GM13976 (cell line): ENCODE measurements at places on chromosomes 1 and 21.

DNA sequence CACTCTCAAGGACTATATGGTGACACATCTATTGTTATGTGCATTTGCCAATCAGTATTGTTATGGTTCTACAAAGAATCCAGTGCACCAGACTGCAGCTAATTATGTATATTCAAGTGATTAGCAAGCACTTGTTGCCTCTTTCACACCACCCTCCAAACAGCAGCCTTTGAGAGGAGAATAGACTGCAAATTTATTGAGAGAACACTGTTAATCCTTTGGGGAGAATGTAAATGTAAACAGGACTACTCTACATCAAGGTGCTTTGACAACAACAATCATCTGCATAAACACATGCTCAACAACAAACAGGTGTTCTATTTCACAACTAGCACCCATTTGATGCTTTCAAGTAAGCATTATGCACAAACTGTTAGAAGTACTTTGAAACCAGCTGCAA, 117.4 kb downstream of the AKT3 start:
- DNase-seq = no peak

DNA sequence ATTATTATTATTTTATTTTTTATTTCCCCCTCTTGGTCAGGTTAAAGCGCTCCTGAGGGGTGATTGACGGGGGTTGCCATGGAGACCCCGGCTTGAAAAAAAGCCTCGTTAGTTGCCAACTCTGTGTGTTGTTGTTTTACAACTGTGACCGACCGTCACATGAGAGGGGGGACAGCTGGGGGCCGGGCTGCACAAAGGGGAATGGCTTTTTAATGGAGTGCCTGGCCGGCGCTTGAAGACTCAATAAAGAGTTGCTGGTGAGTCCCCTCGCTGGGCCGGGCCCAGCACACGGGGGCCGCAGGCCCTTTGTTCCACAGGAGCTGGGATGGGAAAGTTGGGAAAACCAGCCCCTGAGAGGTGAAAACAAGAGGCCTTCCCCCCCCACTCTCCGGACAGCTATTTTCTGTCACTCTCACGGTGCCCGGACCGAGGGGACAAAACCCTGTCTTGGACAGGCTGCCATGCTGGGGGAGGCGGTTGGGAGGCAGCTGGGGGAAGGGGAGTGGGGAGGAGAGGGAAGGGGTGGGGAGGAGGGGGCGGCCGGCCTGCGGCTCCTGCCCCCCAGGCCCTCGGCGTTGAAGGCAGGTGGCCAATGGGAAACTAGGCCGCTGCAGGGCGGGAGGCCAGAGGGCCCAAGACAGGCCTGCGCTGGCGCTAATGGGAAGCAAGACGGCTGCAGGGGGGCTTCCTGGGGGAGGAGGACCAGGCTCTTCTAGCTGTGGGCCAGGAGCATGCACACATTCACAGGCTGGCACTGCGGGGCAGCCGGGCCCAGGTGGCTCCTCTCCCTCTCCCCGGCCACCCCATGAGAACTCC, 67.6 kb downstream of the CASZ1 start:
- DNase-seq = no peak

GRCh38 chr1:90509225-90510048, 207.7 kb downstream of the BARHL2 start:
- no peak for DNase-seq

GRCh38 chr1:7885513-7886404, 32.9 kb upstream of the UTS2 start:
- DNase-seq = peak; percentile 43

- DNase-seq = no peak
Measured at GRCh38 chr1:164695956-164696665, 137.1 kb downstream of the PBX1 start.

DNA sequence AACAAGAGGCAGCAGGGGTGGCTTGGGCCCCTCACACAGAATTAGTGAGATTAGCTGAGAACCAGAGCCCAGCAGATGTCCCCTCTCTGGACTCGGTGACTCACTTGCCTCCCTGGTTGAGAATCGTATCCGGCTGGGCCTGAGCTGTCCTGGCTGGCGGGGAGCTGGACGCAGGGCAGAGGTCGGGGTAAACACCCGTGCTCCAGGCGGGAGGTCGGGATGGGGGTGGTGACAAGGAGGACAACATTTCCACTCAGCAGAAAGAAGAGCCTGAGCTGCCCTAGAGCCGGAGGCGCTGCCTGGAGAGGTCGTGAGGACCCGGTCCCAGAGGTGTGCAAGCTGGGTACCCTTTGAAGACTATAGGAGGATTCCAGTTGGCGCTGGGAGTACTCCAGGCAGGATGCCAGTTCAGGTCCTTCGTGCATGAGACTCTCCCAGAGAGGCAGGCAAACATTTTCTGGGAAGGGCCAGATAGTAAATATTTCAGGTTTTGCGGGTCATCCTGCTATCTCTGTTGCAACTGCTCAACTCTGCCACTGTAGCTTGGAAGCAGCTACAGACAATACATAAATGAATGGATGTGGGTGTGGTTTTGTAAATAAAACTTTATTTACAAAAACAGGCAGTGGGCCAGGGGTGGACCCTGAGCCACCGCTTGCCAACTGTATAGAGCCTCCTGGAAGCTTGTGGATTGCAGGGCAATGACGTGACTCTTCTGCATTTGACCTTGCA, 116.8 kb upstream of the WNT4 start:
- DNase-seq = no peak

DNA sequence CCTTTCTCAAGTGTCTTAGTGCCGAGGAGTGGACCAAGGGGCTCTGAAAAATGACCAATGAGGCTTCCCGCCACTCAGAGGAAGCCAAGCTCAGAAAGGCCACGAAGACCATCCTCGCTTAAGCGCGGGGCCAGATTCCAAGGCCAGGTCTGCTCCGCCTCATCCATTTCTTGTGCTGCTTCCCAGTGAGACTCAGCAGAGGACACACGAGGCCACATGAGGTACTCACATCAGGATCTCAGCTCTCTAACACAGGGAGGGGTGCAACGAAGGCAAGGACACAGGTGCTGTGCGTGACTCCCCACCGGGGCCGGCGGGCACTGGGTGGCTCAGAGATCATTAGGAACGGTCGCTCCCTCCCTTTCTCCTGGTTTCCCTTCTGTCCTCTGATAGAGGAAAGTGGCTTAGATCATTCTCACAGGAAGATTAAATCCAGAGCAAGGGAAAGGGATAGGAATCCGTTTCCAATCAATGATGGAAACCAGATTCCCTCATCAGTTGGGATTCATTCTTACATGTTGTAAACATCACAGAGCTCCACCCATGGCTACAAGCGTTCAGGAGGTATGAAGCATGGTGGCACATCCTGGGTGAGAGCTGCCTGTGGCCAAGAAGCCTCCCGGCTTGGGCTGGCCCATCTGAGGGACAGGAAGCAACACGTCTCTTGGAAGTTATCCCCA, 46.7 kb downstream of the CAPZB start:
- no peak for DNase-seq

DNA sequence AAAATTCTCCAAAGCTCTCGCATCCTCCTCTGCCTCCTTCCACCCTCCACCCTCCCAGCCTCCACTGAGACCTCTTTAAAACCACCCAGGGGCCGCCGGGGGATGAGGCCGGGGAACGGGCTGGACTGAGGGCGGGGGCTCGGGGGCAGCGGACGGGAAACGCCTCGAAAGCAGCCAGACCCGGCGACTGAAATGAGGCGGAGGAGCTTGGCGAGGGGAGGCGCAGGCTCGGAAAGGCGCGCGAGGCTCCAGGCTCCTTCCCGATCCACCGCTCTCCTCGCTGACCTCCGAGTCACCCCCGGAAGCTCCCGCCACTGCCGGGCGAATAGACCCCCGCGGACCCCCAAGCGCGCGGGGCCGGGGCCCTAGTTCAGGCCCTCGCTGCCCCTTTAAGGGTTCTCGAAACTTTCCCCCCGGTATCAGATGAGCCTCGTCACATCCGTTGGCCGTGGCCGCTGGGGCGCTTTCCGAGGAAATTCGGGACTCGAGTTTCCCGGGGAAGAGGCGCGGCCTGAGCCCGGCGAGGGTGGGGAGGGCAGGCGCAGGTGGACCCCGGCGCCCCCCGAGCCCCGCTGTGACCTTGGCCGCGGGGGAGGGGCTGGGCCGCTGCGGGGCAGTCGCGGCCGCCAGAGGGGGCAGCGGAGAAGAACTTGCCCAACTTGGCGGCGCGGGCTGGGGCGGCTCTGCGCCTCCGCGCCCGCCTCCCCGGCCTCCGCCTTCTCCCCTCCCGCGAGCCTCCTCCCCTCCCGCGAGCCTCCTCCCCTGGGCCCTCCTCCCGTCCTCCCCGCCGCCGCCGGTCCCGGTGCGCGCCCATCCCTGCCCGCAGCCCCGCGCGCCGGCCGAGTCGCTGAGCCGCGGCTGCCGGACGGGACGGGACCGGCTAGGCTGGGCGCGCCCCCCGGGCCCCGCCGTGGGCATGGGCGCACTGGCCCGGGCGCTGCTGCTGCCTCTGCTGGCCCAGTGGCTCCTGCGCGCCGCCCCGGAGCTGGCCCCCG, at the start of gene BACE2:
Gene BACE2, plus strand, starts transcription at position 813 of the 995 bp plus-strand sequence. Its CDS starts 104 bp downstream, at position 917.
- DNase-seq = peak; percentile 79

DNA sequence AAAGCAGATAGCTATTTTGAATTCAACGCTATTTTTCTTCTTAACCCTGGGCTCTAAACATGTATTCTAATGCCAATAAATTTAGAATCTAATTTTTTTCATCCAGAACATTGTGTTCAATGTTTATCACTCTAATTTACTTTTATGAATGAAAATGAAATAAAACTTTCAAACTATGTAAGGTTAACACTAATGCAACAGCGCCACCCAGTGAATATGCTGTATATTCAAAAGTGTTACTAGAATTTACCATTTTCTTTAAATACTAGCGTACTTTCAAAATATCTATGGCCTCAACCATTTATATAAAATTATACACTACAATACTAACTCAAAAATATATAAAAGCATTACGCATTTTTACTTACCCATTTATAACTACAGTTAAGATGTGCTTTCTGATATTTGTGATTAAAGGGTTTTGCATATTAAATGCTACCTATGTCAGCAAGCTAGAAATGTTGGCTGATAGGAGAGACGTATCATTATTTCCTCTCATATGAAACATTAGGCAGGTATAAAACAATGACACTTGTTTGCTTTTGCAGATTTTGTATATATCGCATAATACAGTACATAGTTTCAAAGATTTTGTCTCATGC, 5.9 kb upstream of the NUF2 start:
- peak; percentile 13 for DNase-seq

DNA sequence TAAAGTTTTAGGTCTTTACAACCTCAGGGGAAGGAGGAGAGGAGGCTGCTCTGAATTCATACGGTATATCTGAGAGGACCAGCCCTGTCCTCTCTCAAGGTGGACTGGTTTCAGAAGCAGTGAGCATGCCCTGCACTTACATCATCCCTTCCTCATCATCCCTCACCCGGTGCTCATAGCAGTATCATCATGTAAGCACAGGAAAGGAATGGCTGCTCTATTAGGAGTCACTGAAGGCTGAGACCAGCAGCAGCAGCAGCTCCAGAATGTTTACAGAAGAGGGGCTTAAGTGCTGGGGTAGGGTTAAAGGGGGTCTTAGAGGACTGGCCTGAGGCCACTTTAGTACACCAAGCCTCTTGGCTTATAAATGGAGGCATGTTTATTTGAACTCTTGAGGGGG, 185.9 kb downstream of the AK5 start:
- DNase-seq = no peak

GRCh38 chr1:10508511-10508951, 33.8 kb downstream of the PEX14 start:
- DNase-seq = no peak

DNA sequence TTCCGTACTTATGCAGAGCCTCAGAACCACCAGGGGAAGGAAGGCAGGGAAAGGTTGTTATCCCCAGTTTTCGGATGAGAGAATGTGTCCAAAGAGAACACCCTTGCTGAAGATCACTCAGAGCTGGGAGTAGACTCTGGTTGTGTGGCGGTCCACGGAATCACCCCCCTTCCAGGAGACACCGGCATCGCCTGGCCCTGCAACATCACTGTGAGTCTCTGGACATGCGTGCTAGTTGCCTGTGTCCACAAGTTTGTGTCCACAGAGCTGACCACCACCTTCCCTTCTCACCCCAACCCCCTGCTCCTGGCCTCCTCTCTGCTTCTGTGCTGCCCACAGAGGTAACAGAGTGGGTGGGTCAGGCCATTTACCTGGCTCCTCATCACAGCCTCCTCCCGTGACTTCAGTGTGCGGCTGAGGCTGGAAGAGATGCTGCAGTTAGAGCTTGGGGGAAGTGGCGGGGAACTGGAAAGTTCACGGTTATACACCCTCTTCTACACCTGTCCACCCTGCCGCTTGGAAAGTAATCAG, 7.3 kb downstream of the MYBPH start:
- DNase-seq = no peak

- DNase-seq = no peak
Measured at GRCh38 chr1:54384471-54384870, 21.7 kb downstream of the SSBP3 start.

DNA sequence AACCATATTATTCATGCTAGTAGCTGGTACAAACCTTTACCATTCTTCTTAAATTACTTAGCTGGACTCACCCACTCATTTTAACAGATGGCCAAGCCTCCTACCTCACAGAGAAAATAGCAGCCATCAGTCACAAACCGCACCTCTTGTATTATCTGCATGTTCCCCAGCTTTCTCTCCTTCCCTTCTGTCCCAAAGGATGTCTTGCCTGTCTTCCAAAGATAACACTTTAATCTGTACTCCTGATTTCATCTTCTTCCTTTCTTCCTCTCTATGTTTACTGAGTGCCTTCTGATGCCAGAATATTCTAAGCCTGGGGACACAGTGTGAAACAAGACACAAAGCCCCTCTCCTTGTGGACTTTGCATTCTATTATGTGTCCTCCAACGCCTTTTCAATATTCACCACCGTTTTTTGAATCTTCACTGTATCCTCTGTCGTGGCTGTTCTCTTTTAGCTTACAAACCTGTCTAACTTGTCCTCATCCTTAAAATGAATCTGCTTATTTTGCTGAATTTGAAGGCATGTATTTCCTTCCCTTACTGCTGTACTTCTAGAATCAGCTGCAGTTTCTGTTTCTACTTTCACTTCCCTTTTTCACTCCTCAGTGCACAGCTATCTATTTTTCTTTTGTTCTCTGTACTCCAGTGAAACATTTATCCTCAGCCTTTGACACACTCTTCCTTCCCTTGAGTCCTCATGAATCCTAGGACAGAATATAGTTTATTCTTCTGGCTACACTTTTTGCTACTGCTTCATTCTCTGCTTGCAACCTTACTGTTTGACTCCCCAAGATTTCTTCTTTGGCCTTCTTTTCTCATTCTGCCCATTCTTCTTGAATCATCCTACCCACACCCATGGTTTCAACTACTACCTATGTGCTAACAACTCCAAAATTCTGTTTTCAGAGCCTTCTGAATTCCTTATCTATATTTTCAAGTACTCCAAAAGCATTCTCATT, 216.9 kb upstream of the SAMSN1 start:
- peak; percentile 52 for DNase-seq

- peak; percentile 84 for DNase-seq
Measured at GRCh38 chr1:3775490-3776230, 3.1 kb downstream of the SMIM1 start.
